Vagina (tissue), 2 donors: ENCODE measurements at places on chromosomes 12 and 14. TPM values are rescaled to one million over a fixed set of nuclear protein-coding genes. Genes with fewer than 3 reads are reported as not detected.
A peak's percentile ranks its signal among the peaks of the same experiment; 100 is the strongest.

The TMEM233 gene
- 0.49 TPM for total RNA-seq

- DNase-seq, result no peak
Measured at GRCh38 chr12:77998236-77998786, 167.6 kb downstream of the NAV3 start.

DNA sequence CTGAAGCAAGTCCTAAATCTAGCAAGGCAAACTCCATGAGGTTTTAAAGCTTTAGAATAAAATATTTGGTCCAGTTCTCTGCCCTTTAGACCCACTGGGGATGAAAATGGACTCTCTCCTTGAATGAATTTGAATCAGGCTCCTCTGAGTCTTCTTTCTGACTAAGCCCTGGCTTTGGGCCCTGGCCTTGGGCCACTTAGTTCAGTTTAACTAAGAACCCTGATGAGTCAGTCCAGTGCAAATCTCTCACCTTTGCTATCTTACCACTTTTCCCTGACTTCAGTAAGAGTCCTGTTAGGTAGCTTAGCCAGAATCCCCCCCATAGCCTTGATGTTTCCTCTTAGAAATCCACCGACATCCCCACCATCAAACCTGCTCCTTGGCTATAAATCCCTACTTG, 427.5 kb downstream of the SNAPC1 start:
- peak; percentile 42 for DNase-seq

- DNase-seq, result no peak
Measured at GRCh38 chr12:91990525-91990924, 155.1 kb downstream of the BTG1 start.

- no peak for DNase-seq
Measured at GRCh38 chr14:49767270-49767570, 733 bp upstream of the KLHDC2 start.

GRCh38 chr12:131273291-131273845, 319.7 kb downstream of the ADGRD1 start:
- no peak for DNase-seq

DNA sequence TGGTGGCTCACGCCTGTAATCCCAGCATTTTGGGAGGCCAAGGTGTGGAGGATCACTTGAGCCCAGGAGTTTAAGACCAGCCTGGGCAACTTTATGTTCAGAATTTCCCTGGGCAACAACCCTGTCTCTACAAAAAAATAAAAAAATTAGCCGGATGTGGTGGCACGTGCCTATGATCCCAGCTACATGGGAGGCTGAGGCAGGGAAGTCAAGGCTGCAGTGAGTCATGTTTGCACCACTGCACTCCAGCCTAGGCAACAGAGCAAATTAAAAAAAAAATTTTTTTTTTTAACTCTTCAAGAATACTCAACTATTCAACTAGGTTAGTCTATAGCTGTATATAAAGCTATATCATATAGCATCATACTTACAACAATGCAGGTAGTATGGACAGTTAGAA, 113.0 kb downstream of the RALGAPA1 start:
- no peak for DNase-seq

DNA sequence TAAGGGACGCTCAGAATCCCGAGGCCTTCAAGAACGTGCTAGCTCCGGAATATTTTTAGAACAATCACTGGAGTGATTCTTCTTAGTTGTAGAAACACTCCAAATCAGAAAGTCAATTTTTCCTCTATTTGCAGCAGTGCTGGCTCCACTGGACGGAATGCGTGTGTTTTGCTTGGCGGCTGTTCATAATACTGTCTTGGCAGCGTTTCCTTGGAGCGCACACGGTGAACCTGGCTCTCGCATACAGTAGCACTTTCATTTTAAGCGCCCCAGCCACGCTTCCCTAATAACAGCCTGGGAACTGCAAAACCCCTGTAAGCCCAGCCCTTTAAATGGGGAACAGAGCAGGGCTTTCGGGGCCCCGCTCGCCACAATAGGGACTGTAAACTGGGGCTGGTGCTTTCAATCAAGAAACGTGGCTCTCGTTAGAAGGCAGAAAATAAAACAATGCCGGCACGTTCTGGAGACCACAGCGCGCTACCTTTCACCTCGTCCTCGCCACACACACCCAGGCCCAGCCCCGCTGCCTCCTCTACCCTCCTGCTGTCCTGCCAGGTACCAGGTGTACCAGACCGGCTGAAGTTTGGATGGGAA, 79.9 kb downstream of the BCL11B start:
- DNase-seq, result no peak
